ENCODE measurements at places on chromosomes 1 and 21.

DNA sequence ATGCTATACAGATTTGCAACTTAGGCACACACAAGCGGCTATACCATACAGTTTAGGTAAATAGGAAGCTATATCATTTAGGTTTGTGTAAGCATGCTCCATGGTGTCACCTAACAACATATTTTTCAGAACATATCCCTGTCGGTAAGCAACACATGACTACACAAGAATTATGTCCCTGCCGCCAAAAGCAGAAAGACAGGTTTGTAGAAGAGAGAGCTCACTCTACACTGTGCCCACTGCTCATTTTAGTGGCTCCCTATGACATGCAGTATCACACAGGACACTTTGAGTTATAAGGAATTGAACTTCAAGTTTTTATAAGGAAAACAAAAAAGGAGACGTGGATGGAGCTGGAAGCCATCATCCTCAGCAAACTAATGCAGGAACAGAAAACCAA lies 132.5 kb upstream of the KAZN start:
- peak; percentile 77 for DNase-seq

GRCh38 chr1:22584001-22584562 lies 20.8 kb downstream of the EPHA8 start:
- DNase-seq = no peak

DNA sequence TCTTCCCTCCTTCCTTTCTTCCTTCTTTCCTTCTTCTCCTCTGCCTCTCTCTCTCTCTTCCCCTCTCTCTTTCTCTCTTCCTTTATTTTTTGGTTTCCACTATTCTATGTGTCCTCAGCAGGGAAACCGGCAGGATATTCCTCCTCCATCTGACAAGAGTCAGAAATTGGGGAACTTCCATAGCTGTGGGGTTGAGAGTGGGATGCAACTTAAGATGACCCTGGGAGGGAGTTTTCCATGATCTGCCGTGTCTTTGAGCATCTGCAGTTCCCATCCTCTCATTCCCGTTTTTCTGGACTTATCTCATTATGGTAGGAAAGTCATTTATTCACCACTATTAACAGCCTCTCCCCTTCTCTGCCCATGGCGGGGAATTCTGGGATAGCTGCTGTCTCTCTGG lies 98.6 kb downstream of the NMNAT2 start:
- DNase-seq = no peak

GRCh38 chr1:154775621-154776605 lies 94.2 kb downstream of the KCNN3 start:
- no peak for DNase-seq

DNA sequence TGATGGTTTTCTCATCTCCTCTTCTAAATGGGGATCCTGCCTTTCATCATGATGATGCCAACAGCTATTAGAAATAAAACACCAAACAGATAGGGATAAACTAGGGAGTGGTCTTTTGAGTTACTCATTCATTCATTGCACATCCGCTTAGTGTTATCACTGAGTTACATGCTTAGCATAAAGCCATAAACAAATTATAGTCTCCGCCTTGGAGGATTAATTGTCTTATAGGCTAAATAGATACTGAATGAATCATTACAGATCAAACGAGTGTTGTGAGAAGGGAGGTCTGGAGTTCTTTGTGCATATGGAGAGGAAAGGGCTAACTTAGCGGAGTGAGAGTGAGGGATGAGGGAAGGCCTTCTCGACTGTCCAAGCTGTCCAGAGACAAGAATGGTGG lies 19.8 kb upstream of the GUCA2B start:
- no peak for DNase-seq

GRCh38 chr1:26784023-26784871 lies 3.5 kb upstream of the PIGV start:
- DNase-seq = no peak

GRCh38 chr1:228350831-228351781 lies 55.5 kb downstream of the TRIM11 start:
- no peak for DNase-seq

GRCh38 chr1:64536836-64537490 lies 67.0 kb downstream of the CACHD1 start:
- DNase-seq = no peak

- DNase-seq = no peak
Observed at GRCh38 chr21:45836694-45837670, 144.6 kb upstream of the COL6A1 start.

GRCh38 chr1:224923726-224924125 lies 5.7 kb upstream of the DNAH14 start:
- no peak for DNase-seq

DNA sequence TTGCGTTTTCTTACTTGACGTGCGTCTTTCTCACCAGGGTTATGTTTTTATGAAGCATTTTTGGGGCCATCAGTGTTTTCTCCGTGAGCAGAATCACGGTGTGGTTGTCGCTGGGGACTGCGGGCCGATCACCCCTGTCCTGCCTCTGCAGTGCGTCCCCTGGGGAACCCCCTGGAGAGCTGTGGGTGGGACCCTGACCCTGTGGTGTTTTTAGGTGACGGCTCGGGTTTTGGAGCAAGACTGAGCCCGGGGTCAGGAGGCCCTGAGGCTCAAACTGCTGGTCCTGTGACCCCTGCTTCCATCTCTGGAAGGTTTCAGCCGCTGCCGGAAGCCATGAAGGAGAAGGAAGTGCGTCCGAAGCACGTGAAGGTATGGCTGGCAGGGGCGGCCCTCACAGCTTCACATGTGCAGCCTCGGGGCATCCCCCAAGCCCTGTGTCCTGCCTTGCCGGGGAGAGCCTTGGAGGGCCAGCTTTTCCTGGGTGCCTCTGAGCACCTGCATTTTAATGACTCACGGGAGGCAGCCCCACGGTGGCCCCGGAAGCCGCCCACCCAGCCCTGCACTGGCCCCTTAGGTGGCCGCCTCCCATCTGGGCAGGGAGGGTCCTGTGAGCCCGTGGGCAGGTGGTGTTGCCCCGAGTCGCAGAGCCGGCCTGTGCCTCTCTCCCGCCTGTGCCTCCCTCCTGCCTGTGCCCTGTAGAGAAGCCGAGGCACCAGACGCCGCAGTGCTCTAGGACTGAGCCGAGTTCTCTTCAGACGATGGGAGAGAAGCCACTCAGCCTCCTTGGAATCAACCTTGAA lies 36.7 kb upstream of the DIP2A start:
- no peak for DNase-seq

GRCh38 chr1:211135342-211135950 lies 1.5 kb upstream of the KCNH1 start:
- DNase-seq = peak; percentile 61

DNA sequence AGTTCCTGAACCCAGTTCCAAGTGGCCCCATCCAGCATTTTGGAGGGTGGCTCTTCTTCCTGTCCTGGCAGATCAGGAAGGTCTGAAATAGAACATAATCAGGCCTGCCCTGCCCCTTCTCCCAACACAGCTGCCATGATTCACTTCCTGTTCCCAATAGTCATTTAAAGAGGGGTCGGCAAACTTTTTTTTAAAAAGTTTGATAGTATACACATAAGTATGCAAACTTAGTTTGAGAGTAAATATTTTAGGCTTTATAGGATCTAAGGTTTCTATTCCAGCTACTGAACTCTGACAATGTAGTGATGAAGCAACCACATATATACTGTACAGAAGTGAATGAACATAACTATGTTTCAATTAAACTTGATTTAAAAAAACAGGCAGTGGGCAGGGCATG lies 66.4 kb downstream of the LUZP1 start:
- DNase-seq = no peak

- no peak for DNase-seq
Observed at GRCh38 chr21:40556442-40556968, 290.5 kb downstream of the DSCAM start.

- no peak for DNase-seq
Observed at GRCh38 chr1:101697072-101697471, 299.7 kb downstream of the OLFM3 start.

DNA sequence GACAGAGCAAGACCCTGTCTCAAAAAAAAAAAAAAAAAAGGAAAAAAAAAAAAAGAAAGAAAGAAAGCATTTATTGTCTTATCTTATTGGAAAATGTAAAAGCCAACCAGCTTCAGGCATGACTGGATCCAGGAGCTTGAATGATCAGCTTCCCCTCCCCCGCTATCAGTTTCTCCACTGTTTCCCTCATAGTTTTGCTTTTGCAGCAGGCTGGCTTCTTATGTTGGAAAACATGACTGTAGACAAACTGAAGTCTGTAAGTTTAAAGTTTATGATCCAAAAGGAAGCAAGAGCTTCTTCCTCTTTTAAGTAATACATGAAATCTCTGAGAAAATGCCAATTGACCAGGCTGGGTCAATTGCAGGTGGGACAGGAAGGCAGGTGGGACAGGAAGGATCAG lies 52.2 kb downstream of the FHAD1 start:
- no peak for DNase-seq

- DNase-seq = no peak
Observed at GRCh38 chr1:14522077-14522925, 76.2 kb upstream of the KAZN start.

- DNase-seq = no peak
Observed at GRCh38 chr1:109256971-109257681, 7.8 kb downstream of the CELSR2 start.

DNA sequence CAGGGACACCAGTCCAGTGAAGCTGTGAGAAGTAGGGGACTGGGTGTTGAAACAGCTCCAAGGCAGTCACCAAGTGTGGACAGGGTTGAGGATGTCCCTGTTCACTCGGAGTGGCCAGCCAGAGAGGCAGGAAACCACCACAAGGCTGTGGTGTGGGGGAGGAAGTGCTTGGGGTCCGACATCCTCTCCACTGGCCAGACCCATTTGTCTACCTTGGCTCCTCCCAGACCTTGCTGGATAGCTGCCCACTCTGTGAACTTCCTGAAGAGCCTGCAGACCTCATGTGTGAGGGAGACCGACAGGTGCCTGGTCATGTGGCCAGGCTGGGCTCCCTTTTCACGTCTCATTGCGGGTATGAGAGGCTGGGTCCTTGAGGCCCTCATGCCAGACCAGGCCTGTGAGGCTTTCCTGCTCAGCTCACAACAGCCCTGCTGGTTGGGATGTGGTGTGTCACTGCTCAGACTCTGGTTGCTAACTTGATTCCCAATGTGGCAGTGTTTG lies 21.8 kb downstream of the CYP4B1 start:
- no peak for DNase-seq

DNA sequence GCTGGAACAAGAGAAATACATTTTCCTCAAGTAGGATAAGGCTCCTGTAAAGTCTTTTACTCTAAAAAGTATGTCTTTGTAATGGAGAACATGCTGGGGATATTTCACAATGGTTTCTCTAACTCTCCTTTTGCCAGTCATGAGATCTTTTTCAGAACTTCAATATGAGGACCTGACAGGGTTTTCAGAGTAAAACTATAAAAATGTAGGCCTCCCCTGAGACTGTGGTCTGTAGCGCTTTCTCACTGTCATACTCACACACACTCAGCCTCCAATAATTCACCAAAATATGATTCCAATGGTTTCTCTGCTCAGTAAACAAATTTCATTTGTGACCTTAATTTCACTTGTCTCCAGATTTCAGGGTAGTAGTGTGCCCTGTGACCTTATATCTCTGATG lies 440.1 kb upstream of the PTBP2 start:
- DNase-seq = no peak

DNA sequence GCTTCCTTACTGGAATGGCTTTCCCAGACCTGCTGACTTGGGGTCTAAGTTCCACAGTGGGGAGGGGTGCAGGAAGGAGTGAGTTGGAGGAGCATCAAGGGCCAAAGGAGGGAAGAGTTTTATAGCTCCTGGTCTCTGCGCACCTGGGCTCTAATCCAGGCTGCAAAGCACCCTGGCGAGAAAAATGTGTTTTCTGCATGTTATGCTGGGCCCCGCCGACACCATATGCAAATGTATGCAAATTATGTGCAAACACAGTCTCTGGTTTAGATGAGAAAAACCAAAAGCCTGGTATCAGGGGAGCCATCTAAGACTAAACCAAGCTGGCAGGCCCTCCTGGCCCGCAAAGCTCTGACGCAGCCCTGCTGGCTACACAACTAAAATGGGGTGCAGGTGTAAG lies 95.0 kb downstream of the VWA5B1 start:
- peak; percentile 93 for DNase-seq

DNA sequence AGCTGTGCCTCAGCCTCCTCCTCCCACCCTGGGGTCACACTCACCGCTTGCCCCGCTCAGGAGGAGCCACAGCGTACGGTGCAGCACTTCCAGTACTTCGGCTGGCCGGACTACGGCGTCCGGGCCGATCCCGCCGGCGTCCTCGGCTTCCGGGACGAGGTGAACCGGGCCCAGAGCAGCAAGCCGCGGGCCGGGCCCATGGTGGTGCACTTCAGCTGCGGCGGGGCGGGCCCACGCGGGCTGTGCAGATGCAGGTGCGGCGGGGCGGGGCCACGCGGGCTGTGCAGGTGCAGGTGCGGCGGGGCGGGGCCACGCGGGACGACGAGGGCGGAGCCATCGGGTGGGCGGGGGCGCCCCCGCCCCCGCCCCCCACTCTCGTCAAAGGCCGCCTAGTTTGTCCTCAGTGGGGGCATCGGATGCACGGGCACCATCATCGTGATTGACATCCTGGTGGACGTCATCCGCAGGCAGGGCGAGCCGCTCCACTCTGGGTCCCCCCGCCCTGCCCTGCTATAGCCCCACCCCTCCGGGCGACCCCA lies 5.5 kb downstream of the RNF223 start:
- peak; percentile 92 for DNase-seq

GRCh38 chr1:205477759-205478247 lies 22.0 kb upstream of the BLACAT1 start:
- no peak for DNase-seq

DNA sequence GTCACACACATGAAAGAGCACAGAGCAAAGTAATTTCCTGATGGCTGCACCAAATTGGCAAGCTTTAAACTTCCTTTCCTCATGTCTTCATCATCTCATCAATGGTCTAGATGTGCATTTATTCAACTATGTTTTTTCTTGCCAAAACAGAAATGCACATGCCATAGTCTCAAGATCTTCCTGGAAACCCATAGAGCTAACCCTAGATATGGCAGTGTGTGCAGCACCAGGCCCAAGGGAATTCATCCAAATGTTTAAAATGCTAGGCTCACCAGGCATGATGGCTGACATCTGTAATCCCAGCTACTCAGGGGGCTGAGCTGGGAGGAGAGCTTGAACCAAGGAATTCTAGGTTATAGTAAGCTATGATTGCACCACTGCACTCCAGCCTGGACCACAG lies 31.2 kb upstream of the PALMD start:
- DNase-seq = no peak

GRCh38 chr1:1165900-1166421 lies 7.7 kb upstream of the TTLL10 start:
- DNase-seq = no peak

DNA sequence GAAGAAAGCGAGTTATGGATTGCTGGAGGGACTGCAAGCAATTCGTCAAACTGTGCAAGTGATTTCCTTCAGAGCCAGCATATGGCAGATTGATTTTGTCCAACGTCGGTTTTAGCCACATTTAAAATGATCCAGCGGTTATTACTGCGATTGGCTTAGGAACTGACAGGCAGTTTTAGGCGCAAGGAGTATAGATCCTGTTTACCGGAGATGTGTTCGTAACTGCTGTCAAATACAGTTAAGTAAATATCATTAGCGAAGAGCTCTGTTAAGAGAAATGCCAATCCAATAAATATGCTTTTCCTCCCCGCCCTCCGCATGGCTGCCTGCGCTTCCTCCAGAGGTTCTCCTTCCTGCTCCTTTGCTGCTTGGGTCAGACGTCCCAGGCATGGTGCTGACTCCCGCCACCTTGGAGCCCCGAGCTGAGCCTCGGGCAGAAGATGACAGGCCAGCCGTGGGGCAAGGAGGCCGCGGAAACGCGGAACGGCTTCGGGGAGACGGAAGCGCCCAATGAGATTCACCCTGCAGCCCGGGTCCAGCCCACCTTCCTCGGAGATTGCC lies 9.4 kb upstream of the BARHL2 start:
- no peak for DNase-seq
